ENCODE measurements at places on chromosomes 7 and 10.
A peak's percentile ranks its signal among the peaks of the same experiment; 100 is the strongest.

DNA sequence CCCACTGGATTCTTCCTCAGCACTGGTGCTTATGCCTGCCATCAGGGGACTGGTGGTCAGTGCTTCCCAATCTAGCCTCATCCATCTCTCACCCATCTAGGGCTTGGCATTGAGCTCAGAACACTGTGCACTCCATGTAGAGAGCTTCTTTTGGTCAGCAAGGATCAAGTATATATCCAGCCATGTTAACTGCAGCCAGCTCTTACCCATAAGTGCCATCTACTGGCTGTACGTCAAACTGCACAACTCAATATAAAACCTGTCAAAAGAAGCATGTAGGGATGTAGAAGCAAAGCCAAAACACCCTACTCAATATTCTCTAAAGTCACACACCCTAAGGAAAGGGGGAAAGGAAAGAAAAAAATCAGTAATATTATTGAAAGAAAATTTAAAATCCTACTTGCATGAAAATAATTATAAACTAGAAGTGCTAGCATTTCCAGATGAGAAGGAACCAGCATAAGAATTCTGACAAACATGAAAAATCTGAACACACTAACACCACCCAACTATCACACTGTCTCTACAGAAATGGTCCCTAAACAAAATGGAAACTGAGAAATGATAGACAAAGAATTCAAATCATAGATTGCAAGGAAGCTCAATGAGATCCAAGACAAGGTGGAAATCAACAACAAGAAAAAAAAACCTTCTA, 531.1 kb upstream of the STEAP1 start:
- DNase-seq = no peak

DNA sequence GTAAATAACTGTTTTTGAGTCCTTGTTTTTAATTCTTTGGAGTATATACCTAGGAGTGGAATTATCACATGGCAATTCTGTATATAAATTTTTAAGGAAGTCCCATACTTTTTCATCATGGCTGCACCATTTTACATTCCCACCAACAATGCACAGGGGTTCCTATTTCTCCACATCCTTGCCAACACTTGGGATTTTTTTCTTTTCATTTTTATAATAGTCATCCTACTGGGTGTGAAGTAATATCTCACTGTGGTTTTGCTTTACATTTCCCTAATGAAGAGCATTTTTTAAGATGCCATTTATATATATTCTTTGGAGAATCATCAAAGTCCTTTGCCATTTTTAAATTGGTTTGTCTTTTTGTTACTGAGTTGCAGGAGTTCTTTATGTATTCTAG, 89.7 kb downstream of the ARID5B start:
- DNase-seq = no peak

DNA sequence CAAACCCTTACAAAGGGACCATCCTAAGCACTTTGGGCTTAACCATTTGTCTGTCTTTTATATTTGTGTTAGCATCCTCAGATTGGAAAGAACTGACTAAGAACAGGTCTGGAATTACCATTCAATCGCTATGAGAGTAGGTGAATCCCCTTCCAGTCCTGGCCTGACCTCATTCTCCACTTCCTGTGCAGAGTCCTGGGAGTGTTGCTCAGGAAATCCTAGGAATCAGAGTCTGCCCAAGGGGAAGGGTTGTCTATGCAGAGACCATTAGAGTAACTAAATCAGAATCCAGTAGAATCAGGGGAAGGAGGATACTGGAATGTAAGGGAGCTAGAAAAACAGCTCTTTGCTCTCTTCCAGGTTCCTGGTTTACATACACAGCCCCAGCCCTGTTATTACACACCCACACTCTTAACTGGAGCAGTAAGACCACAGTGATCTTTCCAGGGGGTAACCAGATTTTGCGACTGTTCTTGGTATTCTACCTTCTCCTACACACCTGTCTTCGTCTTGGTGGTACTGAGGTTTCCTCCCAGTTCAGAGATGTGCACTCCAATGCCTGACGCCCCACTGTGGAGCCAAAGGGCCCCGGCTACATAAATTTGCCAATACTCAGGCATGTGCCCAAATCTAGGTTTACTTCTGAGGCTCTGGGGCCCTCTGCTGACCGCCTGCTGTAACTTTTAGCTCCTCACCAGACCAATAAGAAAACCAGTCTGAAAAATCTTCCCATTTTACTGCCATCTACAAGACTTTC, 103.7 kb downstream of the RNF216 start:
- peak; percentile 85 for DNase-seq

DNA sequence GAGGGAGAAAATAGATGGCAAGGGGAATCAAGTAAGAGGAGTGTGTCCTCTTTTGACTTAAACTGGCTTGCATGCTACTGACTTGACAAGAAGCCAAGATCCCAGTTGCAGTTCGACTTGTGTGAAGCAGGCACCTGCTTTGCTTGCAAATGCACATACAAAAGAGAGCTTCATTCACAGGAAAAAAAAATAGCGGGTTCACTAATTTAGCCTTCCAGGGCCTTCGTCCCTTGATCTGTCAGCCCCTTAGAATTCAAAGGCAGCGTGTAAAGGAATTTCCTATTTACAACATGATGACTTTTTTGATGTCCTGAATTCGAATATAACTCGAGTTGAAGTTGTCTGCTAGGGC, 192.1 kb downstream of the CELF2 start:
- no peak for DNase-seq

DNA sequence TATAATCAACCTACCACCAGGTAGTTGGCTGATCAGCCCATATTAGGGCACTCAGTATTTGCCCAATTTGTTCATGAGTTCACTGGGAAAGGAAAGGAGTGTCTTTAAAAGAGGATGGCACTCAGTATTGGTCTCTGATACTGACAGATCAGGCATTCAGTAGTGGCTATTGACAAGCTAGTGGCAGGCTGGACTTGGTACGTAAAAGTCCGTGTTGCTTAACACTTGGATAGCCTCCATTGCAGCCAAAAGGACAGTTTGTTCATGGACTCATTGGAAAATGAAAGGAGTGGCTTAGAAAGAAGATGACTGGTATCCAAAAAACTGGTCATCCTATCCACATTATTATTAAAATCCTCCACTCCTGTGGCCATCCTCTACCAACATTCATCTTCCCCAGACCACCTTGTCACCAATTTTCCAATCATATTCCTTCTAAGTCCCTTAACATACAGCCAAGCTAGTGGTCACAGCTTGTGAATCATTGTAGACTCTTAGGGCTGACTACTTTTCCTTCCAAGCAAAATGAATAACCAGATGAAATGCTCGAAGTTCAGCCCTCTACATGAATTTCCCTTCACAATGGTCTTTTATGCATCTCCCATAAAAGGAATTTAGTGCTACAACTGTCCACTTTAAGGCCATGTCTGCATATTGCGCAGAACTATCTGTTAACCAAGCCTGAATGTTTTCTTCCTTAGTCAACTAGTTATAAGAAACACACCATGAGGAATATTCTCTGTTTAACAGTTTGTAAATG, 78.6 kb upstream of the MAGI2 start:
- DNase-seq = no peak

- DNase-seq = no peak
Measured at GRCh38 chr7:67008260-67008659, 11.6 kb downstream of the TYW1 start.

DNA sequence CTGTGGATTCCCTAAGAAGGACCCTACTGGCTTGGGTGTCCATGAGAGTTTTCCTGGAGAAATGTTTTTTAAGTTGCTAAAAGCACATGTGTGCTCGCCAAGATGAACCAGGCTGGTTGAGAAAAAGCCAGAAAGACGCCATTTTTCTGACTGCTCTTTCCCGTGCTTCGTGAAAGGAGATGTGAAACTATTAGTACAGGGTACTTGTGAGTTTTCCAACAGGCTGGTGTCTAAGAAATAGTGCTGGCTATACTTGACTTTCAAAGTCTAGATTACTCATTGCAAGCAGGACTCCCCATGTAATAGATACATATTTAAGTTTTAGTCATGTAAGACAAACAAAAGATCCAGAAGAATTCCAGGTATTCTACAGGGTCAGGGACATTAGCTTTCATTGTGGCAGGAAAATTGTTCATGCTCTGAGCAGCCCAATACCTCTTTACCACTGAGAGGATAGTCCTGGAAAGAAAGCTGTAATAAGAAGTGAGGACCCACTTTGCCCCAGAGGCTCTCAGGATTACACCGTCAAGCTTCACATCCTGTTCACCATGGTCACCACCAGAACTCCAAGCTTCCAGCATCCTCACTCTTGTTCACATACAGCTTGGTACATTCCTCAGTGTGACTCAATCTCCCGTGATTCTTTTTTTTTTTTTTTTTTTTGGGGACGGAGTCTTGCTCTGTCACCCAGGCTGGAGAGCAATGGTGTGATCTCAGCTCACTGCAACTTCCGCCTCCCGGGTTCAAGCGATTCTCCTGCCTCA, 43.8 kb upstream of the ICA1 start:
- DNase-seq = no peak

GRCh38 chr7:20217193-20217948, at the start of gene MACC1:
Gene MACC1 (minus strand): TSS chr7:20217384. CDS start chr7:20161862, 55,522 bp downstream.
- DNase-seq = no peak

- DNase-seq = no peak
Measured at GRCh38 chr10:1047937-1048336, 982 bp downstream of the IDI1 start.

Data from suprapubic skin (tissue), 4 donors.